ENCODE measurements at places on chromosomes 1 and 21. TPM values are rescaled to one million over a fixed set of nuclear protein-coding genes. Genes with fewer than 3 reads are reported as not detected.

DNA sequence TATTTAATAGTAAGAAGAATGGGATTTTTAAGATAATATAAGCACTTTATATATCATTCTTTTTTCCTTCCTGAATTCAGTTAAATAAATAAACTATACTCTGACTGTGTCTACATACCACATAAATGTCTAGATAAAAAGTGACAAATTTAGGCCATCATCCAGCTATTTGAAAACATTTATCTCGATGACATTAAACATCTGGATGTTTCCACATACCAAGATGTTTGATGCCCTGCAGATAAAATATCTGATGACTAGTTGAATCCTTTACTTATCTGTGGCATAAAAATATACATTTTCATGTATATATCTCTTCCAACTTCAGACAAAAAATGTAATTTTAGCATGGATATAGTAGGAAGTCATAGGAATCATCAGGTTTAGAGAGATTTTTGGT lies 348.3 kb downstream of the DPYD start:
- H3K27me3 ChIP-seq: no peaks in the 10 kb centered on the region
- H3K4me3 ChIP-seq: no peak overlapping the region
- H3K4me1 ChIP-seq: peaks cover 2% of the 10 kb centered on the region

COL11A1 gene
- not detected for total RNA-seq

GRCh38 chr1:209354111-209354839 lies 229.2 kb upstream of the CAMK1G start:
- H3K27me3 ChIP-seq: no peaks in the 10 kb centered on the region
- no peaks in the 10 kb centered on the region for H3K36me3 ChIP-seq
- no peak for DNase-seq
- no peak overlapping the region for H3K4me3 ChIP-seq
- peaks cover 2% of the 10 kb centered on the region for H3K4me1 ChIP-seq
- H3K27ac ChIP-seq: no peak overlapping the region

DNA sequence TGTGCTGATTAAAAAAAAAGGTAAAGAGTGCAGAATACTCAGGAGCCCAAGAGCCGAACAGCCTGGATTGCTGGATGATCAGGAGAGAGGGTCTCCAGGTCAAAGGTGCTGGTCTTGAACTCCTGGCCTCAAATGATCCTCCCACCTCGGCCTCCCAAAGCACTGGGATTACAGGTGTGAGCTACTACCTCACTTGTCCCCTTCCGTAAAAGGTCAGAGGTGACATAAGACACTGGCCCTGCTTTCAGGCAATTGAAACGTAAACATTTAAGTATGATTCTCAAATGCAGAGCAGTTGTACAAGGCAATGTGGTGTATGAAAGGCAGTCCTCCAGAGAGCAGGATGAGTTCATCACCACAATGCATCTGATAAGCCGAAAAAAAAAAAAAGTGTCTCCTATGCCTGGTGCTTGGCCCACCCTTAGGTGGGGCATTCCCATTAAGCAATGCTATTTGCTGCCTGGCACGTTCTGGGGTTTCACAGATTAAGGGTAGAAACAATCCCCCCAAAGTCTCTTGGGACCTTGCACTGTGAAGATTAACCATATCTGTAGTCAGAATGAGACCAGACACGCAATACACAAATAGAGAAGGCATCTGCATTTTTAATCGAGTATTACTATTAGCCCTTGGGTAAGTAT lies 47.7 kb downstream of the PARP1 start:
- H3K27me3 ChIP-seq: no peaks in the 10 kb centered on the region
- H3K4me1 ChIP-seq: no peaks in the 10 kb centered on the region
- H3K27ac ChIP-seq: no peak overlapping the region
- DNase-seq: no peak
- no peak overlapping the region for H3K4me3 ChIP-seq

CHI3L1 gene
- total RNA-seq: not detected

OR2M3 gene
- not detected for total RNA-seq

- no peak overlapping the region for H3K27ac ChIP-seq
- H3K36me3 ChIP-seq: peaks cover 65% of the 10 kb centered on the region
- no peaks in the 10 kb centered on the region for H3K4me1 ChIP-seq
Observed at GRCh38 chr1:243582326-243582725, 267.7 kb downstream of the AKT3 start.

GRCh38 chr1:229514578-229515275 lies 6.6 kb upstream of the NUP133 start:
- no peak overlapping the region for H3K4me3 ChIP-seq
- DNase-seq: peak; percentile 72
- H3K36me3 ChIP-seq: no peaks in the 10 kb centered on the region
- peaks cover 7% of the 10 kb centered on the region for H3K4me1 ChIP-seq

EXO5 gene
- 10.8 TPM for total RNA-seq

DNA sequence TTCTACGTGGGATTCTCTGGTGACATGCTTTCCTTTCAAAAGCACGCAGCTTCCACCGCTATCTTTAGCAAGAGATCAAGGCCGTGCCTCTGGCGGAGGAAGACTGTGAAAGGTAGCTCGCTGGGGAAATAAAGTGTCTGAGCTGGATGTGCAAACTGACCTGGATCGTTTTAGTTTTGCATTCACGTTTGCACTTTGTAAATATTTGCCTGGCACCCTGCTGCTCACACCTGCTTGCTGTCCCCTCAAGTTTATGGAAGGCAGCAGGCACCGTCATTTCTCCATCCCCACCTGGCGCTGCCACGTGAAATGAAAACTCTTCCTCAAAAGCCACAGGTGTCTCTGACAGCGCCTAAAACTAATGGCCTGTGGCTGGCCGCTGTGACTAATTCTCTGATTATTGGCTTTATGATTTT lies 44.0 kb upstream of the TARDBP start:
- no peak overlapping the region for H3K4me3 ChIP-seq
- H3K4me1 ChIP-seq: peaks cover 16% of the 10 kb centered on the region
- H3K27me3 ChIP-seq: no peaks in the 10 kb centered on the region
- H3K27ac ChIP-seq: peak overlapping the region; percentile 23

GRCh38 chr1:209751627-209752231 lies 4.1 kb upstream of the TRAF3IP3 start:
- H3K4me1 ChIP-seq: peaks cover 77% of the 10 kb centered on the region
- H3K36me3 ChIP-seq: no peaks in the 10 kb centered on the region
- peak overlapping the region; percentile 84 for H3K4me3 ChIP-seq

PTBP2 gene
- 20.6 TPM for total RNA-seq

NADK gene
- total RNA-seq: 53.9 TPM

DNA sequence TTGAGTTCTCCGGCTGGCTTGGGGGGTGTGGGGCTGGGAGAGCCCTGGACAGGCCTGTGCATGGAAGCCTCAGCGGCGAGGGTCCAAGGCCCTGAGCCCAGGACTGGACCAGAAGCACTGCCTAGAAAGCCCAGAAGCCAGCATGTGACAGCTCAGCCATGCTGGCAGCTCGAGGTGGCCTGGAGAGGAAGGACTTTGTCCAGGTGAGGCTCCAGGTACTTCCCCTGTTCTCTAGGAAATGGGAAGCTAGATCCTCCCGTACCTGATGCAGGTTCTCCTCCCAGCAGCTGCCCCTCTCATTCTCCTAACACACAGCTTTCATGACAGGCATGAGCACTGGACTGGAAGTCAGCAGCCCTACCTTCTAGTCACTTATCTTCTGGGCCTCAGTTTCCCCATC lies 6.4 kb downstream of the PADI3 start:
- H3K36me3 ChIP-seq: no peaks in the 10 kb centered on the region
- no peaks in the 10 kb centered on the region for H3K4me1 ChIP-seq
- no peak for DNase-seq
- H3K4me3 ChIP-seq: no peak overlapping the region

CFHR1 gene
- not detected for total RNA-seq

- DNase-seq: no peak
- H3K4me3 ChIP-seq: no peak overlapping the region
- no peak overlapping the region for H3K27ac ChIP-seq
- H3K4me1 ChIP-seq: no peaks in the 10 kb centered on the region
- no peaks in the 10 kb centered on the region for H3K36me3 ChIP-seq
Observed at GRCh38 chr1:201673915-201674314, 135.0 kb downstream of the NAV1 start.

PRAMEF9 gene
- not detected for total RNA-seq

- no peak overlapping the region for H3K4me3 ChIP-seq
- no peak for DNase-seq
- peaks cover 6% of the 10 kb centered on the region for H3K36me3 ChIP-seq
- H3K27ac ChIP-seq: no peak overlapping the region
- H3K4me1 ChIP-seq: peaks cover 1% of the 10 kb centered on the region
Observed at GRCh38 chr1:59497616-59498015, 200.7 kb downstream of the FGGY start.

GRCh38 chr1:58515794-58516401 lies 30.6 kb downstream of the OMA1 start:
- H3K36me3 ChIP-seq: peaks cover 74% of the 10 kb centered on the region
- peak overlapping the region; percentile 53 for H3K27ac ChIP-seq
- H3K27me3 ChIP-seq: no peaks in the 10 kb centered on the region
- H3K4me1 ChIP-seq: peaks cover 10% of the 10 kb centered on the region

DNA sequence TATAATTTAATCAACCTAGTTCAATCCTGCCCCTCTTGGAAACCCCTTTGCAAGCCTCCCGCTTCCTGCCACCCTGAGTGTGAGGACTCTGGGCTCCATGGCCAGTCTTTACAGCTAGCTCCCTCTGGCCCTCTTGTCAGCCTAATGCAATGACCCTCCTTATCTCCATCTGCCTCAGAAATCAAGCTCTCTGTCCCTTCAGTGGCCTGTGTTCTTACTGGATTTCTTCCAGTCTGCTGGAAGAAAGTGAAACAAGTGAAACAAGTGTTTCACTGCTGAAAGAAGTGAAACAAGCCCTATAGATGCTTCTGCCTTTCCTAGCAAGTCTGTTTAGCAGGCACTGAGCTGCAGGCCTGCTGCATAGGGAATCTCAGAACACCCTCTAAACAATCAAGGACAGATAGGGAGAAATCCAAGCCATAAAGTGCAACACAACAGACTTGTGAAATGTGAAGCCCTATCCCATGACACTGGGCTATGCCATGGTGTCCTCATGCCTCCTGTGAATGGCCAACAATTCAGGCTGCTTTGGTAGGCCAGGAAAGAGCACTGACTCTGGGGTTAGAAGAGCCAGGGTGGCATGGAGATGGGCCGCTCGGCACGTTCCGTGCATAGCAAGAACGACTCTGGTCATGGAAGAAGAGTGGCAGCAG lies 55.9 kb downstream of the FAM163A start:
- no peaks in the 10 kb centered on the region for H3K36me3 ChIP-seq
- H3K4me1 ChIP-seq: no peaks in the 10 kb centered on the region
- H3K27me3 ChIP-seq: peaks cover 2% of the 10 kb centered on the region
- H3K4me3 ChIP-seq: no peak overlapping the region

DNA sequence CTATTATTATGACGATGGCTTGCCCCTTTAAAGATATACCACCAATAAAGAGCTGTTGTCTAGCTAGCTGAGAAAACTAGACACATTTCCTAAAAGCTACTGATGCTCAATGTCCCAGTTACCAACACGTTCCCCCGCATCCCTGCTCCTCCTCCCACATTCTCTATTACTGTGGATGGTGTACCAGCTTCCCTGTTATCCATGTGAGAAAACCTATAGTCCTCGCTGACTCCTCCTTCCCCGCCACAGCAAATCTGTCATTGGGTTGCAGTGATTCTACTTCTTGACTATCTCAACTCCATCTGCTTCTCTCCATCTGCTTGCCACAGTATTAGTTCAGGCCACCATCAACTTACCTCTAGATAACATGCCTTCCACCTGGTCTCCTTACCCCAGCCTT lies 337.5 kb downstream of the KCNH1 start:
- no peaks in the 10 kb centered on the region for H3K36me3 ChIP-seq
- peaks cover 27% of the 10 kb centered on the region for H3K27me3 ChIP-seq
- no peak for DNase-seq
- no peaks in the 10 kb centered on the region for H3K4me1 ChIP-seq
- H3K27ac ChIP-seq: no peak overlapping the region

PTPN7 gene
- total RNA-seq: 35.9 TPM

GRCh38 chr21:37682966-37683365 lies 233.3 kb downstream of the KCNJ6 start:
- DNase-seq: no peak
- peaks cover 12% of the 10 kb centered on the region for H3K27me3 ChIP-seq
- H3K36me3 ChIP-seq: no peaks in the 10 kb centered on the region
- H3K27ac ChIP-seq: no peak overlapping the region
- no peak overlapping the region for H3K4me3 ChIP-seq
- H3K4me1 ChIP-seq: no peaks in the 10 kb centered on the region

DNA sequence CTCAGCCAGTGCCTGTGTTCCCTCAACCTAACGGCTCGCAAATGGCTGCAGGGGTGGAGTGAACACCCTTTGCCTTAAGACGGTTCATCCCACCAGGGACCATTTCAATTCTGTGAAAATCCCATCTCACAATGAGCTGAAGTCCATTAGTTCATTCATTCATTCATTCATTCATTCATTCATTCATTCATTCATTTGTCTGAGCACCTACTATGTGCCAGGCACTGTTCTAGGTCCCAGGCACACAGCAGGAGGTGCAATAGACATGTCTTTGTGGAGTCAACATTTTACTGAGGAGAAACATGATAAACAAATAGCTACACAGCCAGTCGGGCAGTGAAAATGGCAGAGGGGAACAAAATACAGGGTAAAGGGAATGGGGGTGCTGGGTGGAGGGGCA lies 618.8 kb downstream of the MATN1 start:
- no peak overlapping the region for H3K27ac ChIP-seq
- no peaks in the 10 kb centered on the region for H3K4me1 ChIP-seq
- no peaks in the 10 kb centered on the region for H3K36me3 ChIP-seq
- H3K27me3 ChIP-seq: peaks cover 14% of the 10 kb centered on the region
- DNase-seq: no peak
- no peak overlapping the region for H3K4me3 ChIP-seq

DNA sequence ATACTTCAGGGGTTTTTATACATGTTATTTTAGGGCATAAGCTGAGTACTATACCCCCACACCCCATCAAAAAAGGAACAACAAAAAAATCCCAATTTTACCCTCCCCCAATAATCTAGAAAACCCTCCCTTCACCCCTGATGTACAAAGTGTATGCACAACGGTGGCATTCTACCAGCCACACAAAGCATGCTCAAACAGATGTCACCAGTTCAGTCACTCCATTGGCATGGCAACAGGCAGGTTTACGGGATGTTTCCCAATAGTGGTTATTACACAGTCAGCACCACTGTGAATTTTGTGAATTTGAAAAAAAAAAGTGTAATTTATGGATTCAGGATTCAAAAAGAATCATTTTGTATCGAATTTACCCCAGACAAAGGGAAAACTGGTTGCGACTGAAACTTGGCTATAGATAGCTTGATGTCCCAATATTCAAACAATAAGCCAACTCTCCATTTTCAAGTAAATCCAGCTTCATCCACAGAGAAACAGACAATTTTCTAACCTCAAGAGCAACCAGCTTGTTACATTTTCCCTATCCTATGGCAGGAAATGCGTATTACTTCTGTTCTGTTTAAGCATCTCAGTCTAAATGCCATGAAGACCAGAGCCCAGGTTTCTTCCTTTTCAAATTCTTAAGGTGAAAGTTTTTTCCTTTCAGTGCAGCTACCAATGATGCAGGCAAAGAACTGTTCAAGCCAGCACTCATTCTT lies 34.0 kb upstream of the SLC45A3 start:
- peaks cover 23% of the 10 kb centered on the region for H3K4me1 ChIP-seq
- H3K4me3 ChIP-seq: no peak overlapping the region
- no peak for DNase-seq
- peaks cover 12% of the 10 kb centered on the region for H3K36me3 ChIP-seq

C1orf185 gene
- not detected for total RNA-seq

All from naive thymus-derived CD8-positive, alpha-beta T cell (primary cell).